ENCODE measurements at places on chromosomes 2 and 18.

DNA sequence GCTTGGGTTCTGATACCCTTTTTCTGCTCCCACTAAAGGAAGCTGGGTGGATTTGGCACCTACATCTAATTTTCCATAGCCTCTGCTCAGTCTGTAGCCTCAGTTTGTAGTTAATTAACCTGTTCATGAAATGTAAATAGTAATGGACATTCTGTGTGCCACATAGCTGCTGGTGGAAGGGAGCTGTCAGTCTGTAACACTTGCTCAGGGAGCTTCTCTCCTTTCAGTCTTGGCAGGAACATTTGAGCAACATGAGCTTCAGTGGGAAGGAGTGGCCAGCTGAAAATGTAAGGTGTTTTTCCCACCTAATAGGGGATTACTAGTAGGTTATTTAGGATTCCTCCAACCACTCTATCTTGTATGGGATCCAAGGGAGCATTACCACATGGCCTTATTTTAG is 203.4 kb downstream of the ASXL3 start:
- DNase-seq: no peak

- DNase-seq: no peak
Observed at GRCh38 chr2:225037415-225038230, 4.6 kb downstream of the DOCK10 start.

DNA sequence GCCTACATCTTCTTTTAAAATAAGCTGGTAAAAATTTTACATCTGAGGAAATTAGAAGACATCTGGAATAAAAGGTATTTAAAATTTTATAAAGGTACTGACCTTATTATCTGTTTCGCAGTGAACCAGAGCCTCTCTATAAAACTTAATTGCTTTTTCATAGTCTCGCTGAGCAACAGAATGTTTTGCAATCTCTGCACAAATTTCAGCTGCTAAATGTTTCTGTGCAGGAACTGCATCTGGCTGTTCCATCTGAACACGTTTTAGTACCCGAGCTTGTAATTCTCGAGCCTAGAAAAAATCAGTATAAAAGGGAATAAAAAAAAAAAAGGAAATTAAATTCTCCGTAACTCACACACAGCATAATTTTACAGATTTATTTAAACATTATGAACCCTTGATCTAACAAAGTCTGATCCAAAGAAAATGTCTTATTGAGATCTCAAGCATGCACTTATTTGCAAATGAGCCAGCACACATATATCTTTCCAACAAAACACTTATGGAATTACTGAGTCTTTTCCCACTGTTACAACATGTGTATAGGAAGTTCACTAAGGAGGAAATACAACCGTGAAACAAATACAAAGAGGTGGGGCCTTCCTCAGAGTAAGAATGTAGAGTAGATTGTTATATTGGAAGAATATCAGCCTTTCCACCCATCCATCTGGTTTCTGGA is 51.8 kb downstream of the TTC21B start:
- no peak for DNase-seq

- DNase-seq: no peak
Observed at GRCh38 chr18:5122272-5122671, 74.8 kb downstream of the AKAIN1 start.

DNA sequence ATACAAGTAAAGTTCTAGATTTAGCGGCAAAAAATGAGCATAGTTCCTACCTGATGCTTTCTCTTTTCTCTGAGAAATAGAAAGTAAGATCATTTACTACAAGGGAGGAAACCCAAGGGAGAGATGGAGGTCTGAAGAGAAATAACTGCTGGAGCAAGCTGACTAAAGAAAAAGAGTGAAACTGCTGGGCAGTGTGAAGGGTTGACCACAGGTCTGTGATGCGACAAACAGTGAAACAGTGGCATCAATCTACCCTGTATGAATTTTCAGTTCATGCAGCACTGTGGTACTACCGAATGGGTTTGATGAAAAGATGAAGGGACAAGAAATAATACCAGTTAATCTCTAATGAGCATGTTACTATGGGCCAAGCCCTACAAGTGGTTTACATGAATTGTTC is 52.2 kb downstream of the CUL3 start:
- DNase-seq: no peak

DNA sequence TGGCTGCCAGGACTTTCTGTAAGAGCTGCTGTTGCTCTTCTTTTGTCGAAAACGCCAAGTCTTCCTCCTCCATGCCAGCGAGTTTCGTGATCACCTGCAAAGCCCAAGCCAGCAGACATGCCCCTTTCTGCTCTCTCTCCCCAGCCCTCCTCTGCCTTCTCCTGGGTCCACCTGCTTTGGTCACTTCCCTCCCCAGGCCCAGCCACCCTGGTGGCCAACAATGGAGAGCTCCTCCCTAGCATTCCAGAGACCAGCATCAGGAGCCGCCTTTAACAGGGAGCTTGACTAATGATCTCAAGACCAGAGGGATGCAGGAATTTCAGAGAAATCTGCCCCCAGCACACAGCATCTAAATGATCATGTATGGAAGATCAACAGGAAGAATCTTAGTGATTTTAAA is 34.6 kb downstream of the ERCC3 start:
- no peak for DNase-seq

GRCh38 chr18:37729716-37730115 is 164.1 kb upstream of the CELF4 start:
- no peak for DNase-seq
